ENCODE measurements at places on chromosomes 4 and X.

GRCh38 chr4:8691151-8691775 is 98.7 kb downstream of the CPZ start:
- no peak for DNase-seq

DNA sequence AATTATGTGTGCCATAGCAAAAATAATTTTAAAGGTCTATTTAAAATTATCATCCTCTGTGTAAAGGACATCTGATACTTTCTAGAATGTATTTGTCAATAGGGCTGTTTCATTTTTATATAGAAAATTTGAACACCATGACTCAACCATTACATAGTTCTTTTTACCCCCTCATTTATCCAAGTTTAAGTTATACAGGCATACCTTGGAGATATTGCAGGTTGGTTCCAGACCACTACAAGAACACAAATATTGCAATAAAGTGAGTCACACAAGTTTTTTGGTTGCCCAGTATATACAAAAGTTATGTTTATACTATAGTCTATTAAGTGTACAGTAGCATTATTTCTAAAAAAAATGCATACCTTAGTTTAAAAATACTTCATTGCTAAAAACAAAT is 130.4 kb downstream of the MSL3 start:
- DNase-seq = no peak

DNA sequence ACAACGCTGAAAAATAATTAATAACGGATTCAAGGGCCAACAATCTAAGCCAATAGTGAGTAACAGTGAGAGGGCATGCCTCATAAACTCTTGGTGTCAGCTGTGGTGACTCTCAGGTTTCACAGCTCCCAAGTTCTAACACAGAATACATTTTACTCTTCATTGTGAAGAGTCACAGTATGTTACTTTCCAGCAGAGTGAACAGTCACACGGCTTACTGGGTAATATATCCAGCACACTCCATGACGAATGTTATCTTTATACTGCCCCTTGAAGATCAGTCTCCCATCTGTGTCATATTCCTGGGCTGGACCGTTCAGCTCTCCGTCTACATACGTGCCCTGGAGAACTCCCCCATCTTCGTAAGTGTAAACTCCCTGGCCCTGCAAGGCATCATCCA is 23.1 kb downstream of the SETD7 start:
- no peak for DNase-seq

- DNase-seq = peak; percentile 92
These were observed 4.2 kb downstream of the PDGFRA start for GRCh38 chr4:54233277-54233696.

DNA sequence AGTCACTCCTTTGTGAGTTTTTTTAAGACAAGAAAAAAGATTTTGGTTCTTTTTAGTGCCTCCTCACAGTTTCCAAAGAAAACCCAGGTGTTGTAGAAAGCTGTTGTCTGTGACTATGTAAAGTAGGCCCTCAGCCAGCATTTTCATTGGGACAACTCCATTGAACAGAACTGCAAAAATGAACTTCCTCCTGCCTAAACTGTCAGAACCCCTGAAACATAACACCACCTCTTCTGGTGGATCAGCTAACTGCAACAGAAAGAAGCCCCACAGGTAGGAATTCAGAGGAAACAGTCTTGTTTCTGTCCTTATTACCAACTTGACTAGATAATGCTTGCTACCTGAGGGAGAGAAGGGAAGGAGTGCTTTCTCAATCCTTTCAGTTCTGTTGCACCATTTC is 3.4 kb upstream of the ATP11C start:
- no peak for DNase-seq

- DNase-seq = no peak
These were observed 18.8 kb downstream of the TLR6 start for GRCh38 chr4:38837849-38838248.

GRCh38 chr4:76697129-76697803 is 200.7 kb downstream of the SOWAHB start:
- no peak for DNase-seq

GRCh38 chrX:139692506-139692849 is 15.5 kb downstream of the MCF2 start:
- no peak for DNase-seq

DNA sequence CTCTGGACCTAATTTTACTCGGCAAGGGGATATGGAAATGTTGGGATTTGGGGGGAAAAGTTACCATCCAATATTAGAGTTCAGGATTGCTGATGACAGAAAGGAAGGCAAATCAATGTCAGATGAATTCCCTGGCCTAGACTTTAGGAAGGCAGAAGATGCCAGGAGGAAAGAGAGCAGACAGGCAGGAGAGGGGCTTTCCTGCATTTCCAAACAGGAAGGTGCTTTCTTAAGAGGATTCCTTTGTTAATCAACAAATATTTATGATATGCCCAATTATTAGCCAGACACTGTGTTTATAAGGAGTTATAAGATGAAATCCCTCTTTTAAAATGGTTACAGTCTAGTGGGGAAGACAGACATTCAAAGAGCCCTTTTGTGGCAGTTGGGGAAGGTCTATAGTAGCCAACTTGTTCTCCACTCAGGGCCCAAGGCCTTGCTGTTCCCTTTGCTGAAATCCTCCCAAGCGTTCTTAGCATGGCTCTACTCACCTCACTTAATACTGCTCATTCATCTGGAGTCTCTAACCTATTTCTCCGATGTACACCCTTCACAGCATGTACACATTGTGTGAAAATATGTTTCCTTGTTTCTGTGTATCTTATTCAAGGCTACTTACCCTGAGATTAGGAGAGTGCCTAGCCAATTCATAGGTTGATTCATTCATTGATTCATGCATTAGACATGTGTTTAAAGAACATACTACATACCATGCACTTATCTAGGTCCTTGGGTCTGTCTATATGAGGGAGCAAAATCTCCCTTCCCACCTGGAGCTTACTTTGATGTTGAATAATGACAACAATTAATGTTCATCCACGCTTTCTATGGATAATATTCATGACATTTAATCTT is 5.3 kb downstream of the IGFBP7 start:
- no peak for DNase-seq

All from neural crest cell (in vitro differentiated cells).